ENCODE measurements at places on chromosomes 16 and 17. TPM values are rescaled to one million over a fixed set of nuclear protein-coding genes. Genes with fewer than 3 reads are reported as not detected.

- H3K4me3 ChIP-seq: no peak overlapping the region
- H3K27me3 ChIP-seq: no peaks in the 10 kb centered on the region
- DNase-seq: no peak
- H3K27ac ChIP-seq: no peak overlapping the region
- H3K36me3 ChIP-seq: no peaks in the 10 kb centered on the region
These were observed 55.1 kb downstream of the STXBP4 start for GRCh38 chr17:55023626-55024025.

GRCh38 chr16:68073902-68074760 lies 11.0 kb upstream of the NFATC3 start:
- no peak overlapping the region for H3K27ac ChIP-seq
- peaks cover 23% of the 10 kb centered on the region for H3K4me1 ChIP-seq
- H3K27me3 ChIP-seq: no peaks in the 10 kb centered on the region
- DNase-seq: no peak

DNA sequence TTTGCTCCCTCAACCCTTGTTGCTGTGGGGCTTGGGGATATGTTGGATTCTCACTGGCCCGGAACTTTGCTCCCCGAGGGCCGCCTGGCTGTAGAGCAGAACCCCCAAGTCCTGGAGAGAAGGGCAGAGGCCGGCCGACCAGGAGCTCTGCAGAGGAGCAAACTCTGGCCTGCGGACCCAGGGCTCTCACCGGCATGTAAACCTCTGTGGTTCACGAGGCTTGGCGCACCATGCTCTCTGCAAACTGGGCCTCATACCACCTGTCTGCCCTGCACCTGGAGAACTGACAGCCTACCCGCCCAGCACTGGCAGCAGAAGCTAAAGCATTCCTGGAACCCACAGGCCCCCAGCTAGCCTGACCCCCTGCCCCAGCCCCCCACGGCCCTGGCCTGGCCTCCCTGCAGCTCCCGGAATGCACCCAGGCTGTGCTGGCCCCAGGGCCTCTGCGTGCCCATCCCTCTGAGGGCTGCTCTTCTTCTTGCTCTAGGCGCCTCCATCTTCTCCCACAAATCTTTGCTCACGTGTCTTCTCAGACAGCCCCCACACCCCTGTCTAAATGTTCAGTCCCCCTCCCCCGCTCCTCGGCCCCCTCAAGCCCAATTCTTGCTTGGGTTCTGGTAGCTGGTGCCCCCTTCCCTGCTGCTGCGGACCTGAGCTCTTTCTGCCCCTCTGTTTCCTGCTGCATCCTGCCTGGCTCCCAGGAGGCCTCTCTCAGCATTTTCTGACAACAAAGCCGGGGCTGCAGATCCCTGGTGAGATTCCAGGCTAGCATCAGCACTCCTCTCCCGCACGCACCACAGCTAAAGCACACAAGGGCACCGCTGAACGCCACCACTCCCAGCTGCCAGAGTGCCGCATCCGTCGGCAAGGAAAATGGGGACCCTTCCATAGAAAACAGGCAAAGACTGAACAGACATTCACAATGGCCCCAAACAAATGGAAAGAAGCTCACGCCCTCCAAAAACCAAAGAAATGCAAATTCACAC lies 23.3 kb downstream of the ACTG1 start:
- no peak for DNase-seq
- no peak overlapping the region for H3K4me3 ChIP-seq
- H3K27ac ChIP-seq: no peak overlapping the region
- no peaks in the 10 kb centered on the region for H3K36me3 ChIP-seq
- H3K4me1 ChIP-seq: peaks cover 11% of the 10 kb centered on the region

DNA sequence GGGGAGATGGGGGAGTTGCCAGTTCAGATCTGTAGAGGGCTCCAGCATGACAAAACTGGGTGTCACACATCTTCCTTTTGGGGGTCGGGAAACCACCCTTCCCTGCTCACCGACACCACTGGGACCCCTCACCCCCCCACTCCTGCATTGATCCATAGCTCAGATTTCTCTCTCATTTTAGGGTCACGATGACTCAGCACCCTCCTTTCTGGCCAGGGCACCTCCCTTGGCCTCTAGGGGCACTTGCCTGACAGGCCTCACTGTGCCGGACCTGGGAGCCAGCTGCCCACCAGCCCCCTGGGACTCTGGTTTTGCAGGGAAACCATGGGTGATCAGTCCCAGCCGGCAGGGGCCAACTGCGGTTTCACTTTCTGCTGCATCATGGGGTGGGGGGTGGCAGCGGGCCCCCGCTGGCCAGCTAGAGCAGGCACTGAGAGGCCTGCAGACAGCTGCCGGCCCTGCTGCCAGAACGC lies 239.4 kb downstream of the MRTFB start:
- H3K27me3 ChIP-seq: no peaks in the 10 kb centered on the region
- H3K4me3 ChIP-seq: peak overlapping the region; percentile 8
- H3K36me3 ChIP-seq: no peaks in the 10 kb centered on the region
- no peak for DNase-seq

GRCh38 chr17:58337600-58338453 lies 9.2 kb upstream of the TSPOAP1 start:
- peaks cover 45% of the 10 kb centered on the region for H3K4me1 ChIP-seq
- peak; percentile 86 for DNase-seq
- no peak overlapping the region for H3K4me3 ChIP-seq
- H3K27ac ChIP-seq: peak overlapping the region; percentile 96
- H3K36me3 ChIP-seq: no peaks in the 10 kb centered on the region

DNA sequence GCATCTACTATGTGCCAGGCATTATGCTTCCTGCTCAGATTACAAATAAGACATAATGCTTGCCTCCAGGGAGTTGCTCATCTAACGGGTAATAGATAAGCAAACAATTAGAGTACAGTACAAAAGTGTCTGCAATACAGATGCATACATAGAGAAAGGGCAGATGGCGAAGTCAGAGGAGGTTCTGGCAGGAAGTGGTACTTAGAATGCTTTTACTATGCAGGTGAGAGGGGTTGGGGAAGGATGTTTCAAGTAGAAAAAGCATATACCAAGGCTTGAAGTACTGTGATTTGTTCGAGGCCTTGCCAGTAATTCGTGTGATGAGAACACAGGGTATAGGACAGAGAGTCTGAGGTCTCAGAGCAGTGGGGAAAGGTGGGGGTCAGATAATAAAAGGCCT lies 349.8 kb downstream of the UTP18 start:
- no peak overlapping the region for H3K4me3 ChIP-seq
- H3K27ac ChIP-seq: no peak overlapping the region
- H3K4me1 ChIP-seq: no peaks in the 10 kb centered on the region
- no peaks in the 10 kb centered on the region for H3K36me3 ChIP-seq
- H3K27me3 ChIP-seq: no peaks in the 10 kb centered on the region

- no peak for DNase-seq
- H3K4me3 ChIP-seq: no peak overlapping the region
- no peaks in the 10 kb centered on the region for H3K36me3 ChIP-seq
- no peaks in the 10 kb centered on the region for H3K4me1 ChIP-seq
- no peaks in the 10 kb centered on the region for H3K27me3 ChIP-seq
These were observed 253.3 kb downstream of the SOX9 start for GRCh38 chr17:72373910-72374741.

GRCh38 chr16:73053364-73054124 lies 5.6 kb upstream of the ZFHX3 start:
- peaks cover 74% of the 10 kb centered on the region for H3K4me1 ChIP-seq
- peak overlapping the region; percentile 79 for H3K27ac ChIP-seq
- no peak overlapping the region for H3K4me3 ChIP-seq
- H3K27me3 ChIP-seq: no peaks in the 10 kb centered on the region

GRCh38 chr16:55501549-55502322 lies 7.1 kb upstream of the LPCAT2 start:
- H3K36me3 ChIP-seq: no peaks in the 10 kb centered on the region
- H3K4me1 ChIP-seq: peaks cover 31% of the 10 kb centered on the region
- H3K27me3 ChIP-seq: no peaks in the 10 kb centered on the region
- DNase-seq: no peak
- peak overlapping the region; percentile 52 for H3K27ac ChIP-seq

DNA sequence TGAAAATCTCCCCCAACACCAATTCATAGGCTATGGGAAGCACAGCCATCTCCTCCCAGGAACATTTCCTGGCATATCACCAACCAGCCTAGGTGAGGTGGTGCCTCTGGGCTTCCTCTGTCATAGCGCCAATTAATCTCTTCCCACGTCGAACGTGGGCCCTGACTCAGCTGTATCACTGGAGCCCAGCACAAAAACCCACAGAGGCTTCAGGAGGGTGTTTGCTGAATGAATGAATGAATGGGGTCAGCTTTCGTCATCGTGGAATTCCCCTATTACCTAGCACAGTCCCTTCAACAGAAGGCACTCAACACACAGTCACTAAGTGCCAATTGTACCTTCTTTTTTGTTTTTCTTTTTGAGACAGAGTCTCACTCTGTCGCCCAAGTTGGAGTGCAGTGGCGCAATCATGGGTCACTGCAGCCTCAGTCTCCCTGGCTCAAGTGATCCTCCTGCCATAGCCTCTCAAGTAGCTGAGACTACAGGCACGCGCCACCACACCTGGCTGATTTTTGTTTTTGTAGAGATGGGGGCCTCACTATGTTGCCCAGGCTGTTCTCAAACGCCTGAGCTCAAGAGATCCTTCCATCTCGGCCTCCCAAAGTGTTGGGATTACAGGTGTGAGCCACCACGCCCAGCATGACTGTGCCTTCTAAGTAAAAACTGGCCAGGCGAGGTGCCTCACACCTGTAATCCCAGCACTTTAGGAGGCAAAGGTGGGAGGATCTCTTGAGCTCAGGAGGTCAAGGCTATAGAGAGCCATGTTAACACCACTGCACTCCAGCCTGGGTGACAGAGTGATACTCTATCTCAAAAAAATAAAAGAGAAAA lies 4.1 kb downstream of the ZNF688 start:
- no peaks in the 10 kb centered on the region for H3K36me3 ChIP-seq
- H3K27me3 ChIP-seq: no peaks in the 10 kb centered on the region
- H3K4me3 ChIP-seq: no peak overlapping the region
- peaks cover 27% of the 10 kb centered on the region for H3K4me1 ChIP-seq

DNA sequence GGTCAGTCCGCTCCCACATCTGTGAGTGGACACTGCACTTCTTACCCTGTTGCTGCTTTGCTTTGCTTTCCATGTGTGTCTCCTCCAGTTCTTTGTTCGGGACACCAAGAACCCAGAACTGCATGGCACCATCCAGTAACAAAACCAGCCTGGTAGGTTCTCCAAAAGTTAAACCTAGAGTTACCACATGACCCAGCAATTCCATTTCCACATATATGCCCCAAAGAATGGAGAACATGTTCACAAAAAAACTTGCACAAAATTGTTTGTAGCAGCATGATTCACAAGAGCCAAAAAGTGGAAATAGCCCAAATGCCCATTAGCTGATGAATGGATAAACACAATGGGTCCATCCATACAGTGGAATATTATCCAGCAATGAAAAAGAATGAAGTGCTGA lies 10.3 kb upstream of the CCL22 start:
- no peaks in the 10 kb centered on the region for H3K4me1 ChIP-seq
- H3K4me3 ChIP-seq: no peak overlapping the region
- no peaks in the 10 kb centered on the region for H3K36me3 ChIP-seq
- H3K27ac ChIP-seq: no peak overlapping the region
- no peaks in the 10 kb centered on the region for H3K27me3 ChIP-seq
- DNase-seq: no peak

GRCh38 chr16:53053967-53054669 lies 673 bp upstream of the CHD9 start:
- no peaks in the 10 kb centered on the region for H3K36me3 ChIP-seq
- peaks cover 26% of the 10 kb centered on the region for H3K4me1 ChIP-seq
- H3K27ac ChIP-seq: peak overlapping the region; percentile 96
- peak overlapping the region; percentile 25 for H3K4me3 ChIP-seq
- no peaks in the 10 kb centered on the region for H3K27me3 ChIP-seq
- peak; percentile 57 for DNase-seq

GRCh38 chr17:7943291-7943690 lies 11.3 kb downstream of the CNTROB start:
- no peaks in the 10 kb centered on the region for H3K4me1 ChIP-seq
- H3K36me3 ChIP-seq: peaks cover 77% of the 10 kb centered on the region
- no peak overlapping the region for H3K27ac ChIP-seq

DNA sequence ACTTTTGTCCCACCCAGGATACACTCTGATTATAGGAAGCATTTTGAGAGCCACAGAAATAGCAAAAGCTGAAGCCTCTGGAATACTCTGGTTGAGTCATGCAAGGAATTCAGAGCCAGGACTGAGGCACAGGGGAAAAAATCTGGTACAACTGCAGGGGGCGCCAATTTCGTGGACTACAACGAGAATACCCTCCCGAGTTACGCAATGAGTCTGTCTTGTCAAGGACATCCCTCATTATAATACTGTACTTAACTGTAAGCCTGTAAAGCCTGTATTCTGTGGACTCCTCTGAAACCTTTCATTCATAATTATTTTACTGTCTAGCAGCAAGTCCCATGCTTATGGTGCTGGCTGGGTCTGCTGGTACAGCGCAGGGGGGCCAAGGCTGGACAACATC lies 7.8 kb downstream of the HOXB1 start:
- H3K27me3 ChIP-seq: no peaks in the 10 kb centered on the region
- no peak overlapping the region for H3K4me3 ChIP-seq

DNA sequence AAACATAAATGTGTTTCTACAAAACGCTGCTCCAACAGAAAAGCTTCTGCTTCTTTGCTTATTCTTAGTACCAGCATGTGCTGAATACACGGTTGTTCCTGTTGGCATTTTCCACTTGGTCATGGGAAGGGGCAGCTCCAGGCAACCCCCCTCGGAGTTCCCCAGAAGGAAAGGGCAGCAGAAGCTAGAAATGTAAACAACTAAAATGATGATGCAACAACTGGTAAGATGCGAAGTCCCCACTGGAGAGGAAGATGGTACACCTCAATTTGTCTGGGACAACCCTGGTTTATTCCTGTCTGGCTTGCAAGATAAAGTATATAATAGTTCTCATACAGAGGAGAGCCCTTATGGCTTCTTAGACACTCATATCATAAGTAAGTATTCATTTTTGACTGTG lies 9.2 kb upstream of the CCL13 start:
- H3K36me3 ChIP-seq: no peaks in the 10 kb centered on the region
- DNase-seq: no peak
- H3K4me1 ChIP-seq: no peaks in the 10 kb centered on the region
- H3K27me3 ChIP-seq: peaks cover 2% of the 10 kb centered on the region
- no peak overlapping the region for H3K4me3 ChIP-seq

DNA sequence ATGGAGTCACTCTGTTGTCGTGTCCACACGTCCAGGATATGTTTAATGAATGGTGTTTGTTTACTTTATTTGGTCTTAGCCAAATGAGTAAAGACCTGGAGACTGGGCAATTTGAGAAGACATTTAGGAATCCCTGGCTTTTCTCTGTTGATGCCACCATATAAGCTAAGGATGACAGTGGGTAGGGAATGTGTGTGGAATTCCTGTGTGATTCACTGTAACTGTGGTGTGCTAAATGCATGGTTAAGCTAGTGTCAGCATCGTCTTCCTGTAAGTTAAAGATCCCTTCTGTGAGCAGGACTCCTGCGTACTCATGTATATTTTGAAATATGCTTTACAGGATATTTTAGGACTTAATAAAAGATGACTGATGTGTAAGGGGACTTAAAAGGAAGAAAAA lies 26.4 kb downstream of the GOSR1 start:
- H3K36me3 ChIP-seq: peaks cover 42% of the 10 kb centered on the region
- no peak overlapping the region for H3K27ac ChIP-seq
- H3K4me1 ChIP-seq: no peaks in the 10 kb centered on the region
- DNase-seq: no peak
- H3K4me3 ChIP-seq: no peak overlapping the region
- H3K27me3 ChIP-seq: no peaks in the 10 kb centered on the region

The ADORA2B gene
- 0.39 TPM for total RNA-seq

The MSRB1 gene
- total RNA-seq: 19.8 TPM

The CDK3 gene
- total RNA-seq: 0.74 TPM

The TPSAB1 gene
- total RNA-seq: 0.11 TPM

The NOXO1 gene
- total RNA-seq: not detected

The TNP2 gene
- not detected for total RNA-seq

The MMP28 gene
- total RNA-seq: 6.5 TPM

The SLC52A1 gene
- total RNA-seq: not detected

The TRPV2 gene
- total RNA-seq: 110 TPM

The CES5A gene
- not detected for total RNA-seq

The TBC1D16 gene
- total RNA-seq: 62.5 TPM

The CACNG1 gene
- 2.5 TPM for total RNA-seq

The RHBDL3 gene
- 1.7 TPM for total RNA-seq

The NOD2 gene
- 1.2 TPM for total RNA-seq

The ZMYND15 gene
- 1.2 TPM for total RNA-seq

Measured in adrenal gland (tissue), 19 donors.